ENCODE measurements at places on chromosomes 3 and 15. TPM values are rescaled to one million over a fixed set of nuclear protein-coding genes. Genes with fewer than 3 reads are reported as not detected.

GRCh38 chr15:70742928-70743327 lies 20.4 kb downstream of the UACA start:
- no peaks in the 10 kb centered on the region for H3K27me3 ChIP-seq
- H3K27ac ChIP-seq = peak overlapping the region; percentile 84
- no peaks in the 10 kb centered on the region for H3K36me3 ChIP-seq

DNA sequence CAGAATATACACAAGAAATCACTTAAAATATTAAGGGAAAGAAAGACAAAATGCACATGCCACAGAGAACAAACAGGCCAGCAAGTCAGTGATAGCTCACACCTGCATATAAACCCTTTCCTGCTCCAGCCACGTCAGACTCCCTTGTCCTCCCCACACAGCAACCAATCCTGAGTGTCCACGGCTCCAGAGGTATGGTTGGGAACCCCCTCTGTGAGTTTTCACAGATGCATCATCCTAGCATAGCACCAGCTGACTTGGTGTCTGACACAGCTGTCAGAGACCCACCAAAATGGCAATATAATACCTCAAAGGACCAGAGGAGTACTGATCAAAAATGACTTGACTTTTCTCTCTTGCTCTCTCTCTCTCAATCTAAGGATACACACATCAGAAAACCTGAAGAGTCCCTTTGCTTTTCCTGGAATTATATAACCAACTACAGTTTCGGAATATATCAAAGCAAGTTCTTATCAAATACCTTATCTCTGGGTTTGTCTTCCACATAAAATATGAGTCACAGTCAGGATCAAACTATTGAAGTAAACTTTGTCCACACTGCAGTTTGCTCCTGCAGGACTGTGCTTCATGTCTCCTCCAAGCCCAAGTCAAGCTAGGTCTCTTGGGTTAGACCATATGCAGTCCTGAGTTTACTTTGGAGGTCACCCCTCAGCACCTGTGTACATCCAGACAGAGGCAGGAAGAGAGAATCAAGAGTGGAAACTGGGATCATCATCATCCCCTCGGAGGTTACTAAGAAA lies 187.1 kb upstream of the THBS1 start:
- no peaks in the 10 kb centered on the region for H3K4me1 ChIP-seq
- no peak for DNase-seq
- no peak overlapping the region for H3K4me3 ChIP-seq
- no peaks in the 10 kb centered on the region for H3K27me3 ChIP-seq
- no peaks in the 10 kb centered on the region for H3K36me3 ChIP-seq
- no peak overlapping the region for H3K27ac ChIP-seq

GRCh38 chr3:22581007-22581406 lies 622.1 kb upstream of the UBE2E2 start:
- no peaks in the 10 kb centered on the region for H3K4me1 ChIP-seq
- no peaks in the 10 kb centered on the region for H3K27me3 ChIP-seq
- no peaks in the 10 kb centered on the region for H3K36me3 ChIP-seq
- no peak overlapping the region for H3K27ac ChIP-seq
- no peak for DNase-seq

- H3K27me3 ChIP-seq = no peaks in the 10 kb centered on the region
- H3K4me3 ChIP-seq = no peak overlapping the region
- H3K27ac ChIP-seq = no peak overlapping the region
- no peak for DNase-seq
Observed at GRCh38 chr3:180678231-180678630, 1.1 kb downstream of the CCDC39 start.

DNA sequence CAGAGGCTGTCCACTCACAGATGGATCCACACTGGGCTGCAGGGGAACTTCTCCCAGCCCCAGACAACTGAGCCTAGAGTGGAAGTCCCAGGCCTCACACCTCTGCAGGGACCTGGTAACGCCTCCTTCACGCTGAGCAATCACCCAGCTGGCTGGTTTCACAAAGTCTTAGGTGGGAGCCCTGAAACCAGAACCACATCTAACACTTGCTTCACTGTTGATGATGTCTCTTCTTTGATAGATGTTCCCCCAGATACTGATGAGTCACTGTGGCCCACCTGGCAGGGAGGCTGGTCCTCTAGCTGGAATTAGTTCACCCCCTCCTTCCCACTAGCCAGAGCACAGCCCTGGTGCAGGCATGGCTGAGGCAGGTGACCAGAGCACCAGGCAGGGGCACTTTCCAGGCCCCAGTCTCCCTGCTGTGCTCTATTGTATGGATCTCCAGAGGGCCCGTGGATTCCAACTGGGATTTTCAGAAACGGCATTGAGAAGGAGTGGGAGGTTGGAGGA lies 33.5 kb downstream of the MYL3 start:
- DNase-seq = peak; percentile 74
- H3K27me3 ChIP-seq = no peaks in the 10 kb centered on the region
- H3K36me3 ChIP-seq = no peaks in the 10 kb centered on the region
- no peaks in the 10 kb centered on the region for H3K4me1 ChIP-seq

GRCh38 chr3:112401617-112402016 lies 68.7 kb downstream of the CD200 start:
- no peaks in the 10 kb centered on the region for H3K36me3 ChIP-seq
- H3K27me3 ChIP-seq = no peaks in the 10 kb centered on the region
- DNase-seq = no peak
- no peaks in the 10 kb centered on the region for H3K4me1 ChIP-seq

DNA sequence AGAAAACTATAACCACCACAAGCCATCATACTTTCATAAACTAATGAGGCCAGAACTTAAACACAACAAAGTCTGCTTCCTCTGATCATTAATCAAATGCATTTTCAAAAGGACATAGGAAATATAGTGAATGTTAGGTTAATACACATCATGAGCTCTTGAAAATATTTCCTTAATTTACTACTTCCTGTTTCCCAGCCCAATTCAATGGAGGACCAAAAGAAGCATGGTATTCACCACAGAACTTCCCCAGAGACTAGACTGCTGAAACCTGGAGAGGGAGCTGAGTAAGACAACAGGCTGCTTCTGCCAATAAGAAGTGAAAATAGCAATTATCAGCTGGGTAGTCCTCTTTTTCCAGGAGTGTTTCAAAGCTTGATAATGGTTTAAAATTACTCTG lies 250.3 kb downstream of the ULK4 start:
- H3K36me3 ChIP-seq = no peaks in the 10 kb centered on the region
- H3K27me3 ChIP-seq = no peaks in the 10 kb centered on the region
- DNase-seq = no peak
- H3K27ac ChIP-seq = no peak overlapping the region
- H3K4me3 ChIP-seq = no peak overlapping the region

DNA sequence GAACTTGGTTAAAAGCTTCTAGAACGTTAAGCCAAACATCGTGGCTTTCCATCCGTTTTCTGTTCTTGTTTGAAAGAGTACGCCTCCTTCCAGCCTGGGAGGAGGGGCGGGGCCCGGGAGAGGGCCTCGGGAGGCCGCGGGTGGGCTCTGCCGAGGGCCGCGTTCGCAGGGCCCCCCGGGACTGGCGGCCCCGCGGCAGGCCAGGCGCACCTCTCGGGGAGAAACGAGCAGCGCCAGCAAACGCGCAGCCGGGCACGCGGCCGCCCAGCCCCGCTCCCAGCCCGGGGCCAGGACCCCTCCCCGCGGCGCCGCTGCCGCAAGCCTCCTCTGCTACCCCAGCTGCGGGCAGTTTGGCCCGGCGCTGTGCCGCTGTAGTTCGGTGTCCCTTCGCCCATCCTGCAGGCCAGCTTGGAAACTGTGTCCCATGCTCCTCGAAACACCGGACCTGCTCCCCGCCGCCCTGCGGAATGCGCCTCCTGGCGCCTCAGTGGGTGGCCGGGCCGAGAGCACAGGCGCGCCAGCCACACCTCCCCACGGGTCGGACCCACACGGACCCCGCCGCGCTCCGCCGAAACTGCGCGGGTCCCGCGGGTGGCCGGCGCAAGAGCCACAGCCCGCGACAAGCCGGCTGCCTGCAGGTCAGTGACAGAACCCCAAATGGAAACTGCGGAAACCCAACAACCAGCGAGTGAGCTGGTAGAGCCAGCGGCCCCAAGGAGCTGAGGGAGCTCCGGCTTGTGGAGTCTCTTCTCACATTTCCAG lies 2.3 kb downstream of the OCA2 start:
- peak overlapping the region; percentile 54 for H3K27ac ChIP-seq
- H3K4me1 ChIP-seq = peaks cover 47% of the 10 kb centered on the region

DNA sequence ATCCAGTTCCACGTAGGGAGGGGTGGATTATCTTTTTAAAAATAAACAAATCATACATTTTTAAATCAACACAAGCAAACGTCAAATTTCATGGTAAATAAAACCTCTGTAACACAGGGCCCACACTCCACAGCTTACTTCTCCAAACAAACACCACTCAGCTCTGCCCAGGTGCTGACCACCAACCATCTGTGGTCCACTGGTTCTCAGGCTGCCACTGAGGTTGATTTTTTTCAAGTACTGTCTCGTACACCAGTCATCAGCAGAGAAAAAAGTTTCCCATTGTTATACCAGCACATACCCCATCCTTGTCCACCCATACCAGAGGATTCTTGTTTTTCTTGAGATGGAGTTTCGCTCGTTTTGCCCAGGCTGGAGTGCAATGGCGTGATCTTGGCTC lies 32.4 kb downstream of the CHSY1 start:
- no peaks in the 10 kb centered on the region for H3K36me3 ChIP-seq
- H3K27ac ChIP-seq = no peak overlapping the region

- H3K4me1 ChIP-seq = no peaks in the 10 kb centered on the region
- H3K4me3 ChIP-seq = no peak overlapping the region
- H3K36me3 ChIP-seq = no peaks in the 10 kb centered on the region
- no peak overlapping the region for H3K27ac ChIP-seq
- no peak for DNase-seq
Observed at GRCh38 chr15:47360305-47360704, 357.0 kb upstream of the SEMA6D start.

Gene SLC22A13
- not detected for total RNA-seq

Gene CPNE9
- total RNA-seq = not detected

All from vagina (tissue), 2 donors.